ENCODE measurements at places on chromosomes 3 and 15. TPM values are rescaled to one million over a fixed set of nuclear protein-coding genes. Genes with fewer than 3 reads are reported as not detected.

GRCh38 chr3:32303977-32304881 is 65.7 kb downstream of the CMTM8 start:
- DNase-seq = no peak

DNA sequence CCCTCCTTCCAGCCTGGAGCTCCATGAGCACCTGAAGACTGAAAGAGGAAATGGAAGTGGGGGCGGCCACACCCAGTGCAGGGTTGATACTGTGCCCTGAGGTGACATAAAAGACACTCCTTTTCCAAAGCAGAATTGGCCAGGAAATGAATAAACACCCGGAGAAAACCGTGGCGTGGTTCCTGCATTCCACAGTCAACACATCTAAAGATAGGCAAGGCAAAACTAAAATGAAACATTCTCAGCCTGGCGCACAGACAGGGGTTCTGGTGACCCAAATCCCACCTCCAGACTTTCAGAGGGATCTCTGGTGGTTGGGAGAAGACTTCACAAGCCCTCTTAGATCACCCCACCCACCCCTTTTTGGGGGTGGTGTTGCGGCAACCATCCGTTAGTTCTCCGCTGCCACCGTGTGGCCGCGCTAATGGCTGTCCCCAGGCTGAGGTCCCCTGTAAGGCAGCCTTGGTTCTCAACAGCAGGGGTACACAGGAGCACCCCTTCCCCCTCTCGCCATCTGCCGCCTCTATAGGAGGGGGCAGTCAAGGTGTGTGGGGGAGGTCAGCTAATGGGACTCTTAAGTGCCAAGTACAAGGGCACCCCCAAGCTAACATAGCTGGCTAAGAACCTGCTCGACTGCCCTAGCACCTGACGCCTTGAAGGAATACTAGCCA is 2.5 kb upstream of the MST1R start:
- DNase-seq = peak; percentile 33

PFN2 gene
- 9.5 TPM for total RNA-seq

- no peak for DNase-seq
Measured at GRCh38 chr3:52181543-52181942, 16.4 kb upstream of the ALAS1 start.
